ENCODE measurements at places on chromosomes 12 and 14.

DNA sequence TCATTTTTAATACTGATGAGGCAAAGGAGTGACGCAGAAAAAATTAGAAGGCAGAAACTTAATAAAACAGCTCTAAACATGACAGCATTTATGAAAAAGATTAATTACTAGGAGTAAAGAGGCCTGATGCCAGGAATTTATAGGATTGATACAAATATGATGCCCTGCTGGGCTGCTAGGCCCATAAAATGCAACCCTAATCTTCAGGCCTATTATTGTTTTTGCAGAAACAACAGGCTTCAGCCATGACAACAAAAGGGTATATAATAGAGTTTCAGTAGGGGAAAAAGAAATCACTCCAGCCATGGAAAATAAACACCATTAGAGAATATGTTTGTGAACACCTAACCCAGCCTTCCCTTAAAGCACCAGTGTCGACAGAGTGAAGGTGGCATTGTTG lies 50.6 kb downstream of the OTX2 start:
- no peak for DNase-seq

GRCh38 chr14:45201905-45202304 lies 51.1 kb downstream of the MIS18BP1 start:
- no peak for DNase-seq

- no peak for DNase-seq
These were observed 599 bp upstream of the TRHDE start for GRCh38 chr12:72271451-72272090.

DNA sequence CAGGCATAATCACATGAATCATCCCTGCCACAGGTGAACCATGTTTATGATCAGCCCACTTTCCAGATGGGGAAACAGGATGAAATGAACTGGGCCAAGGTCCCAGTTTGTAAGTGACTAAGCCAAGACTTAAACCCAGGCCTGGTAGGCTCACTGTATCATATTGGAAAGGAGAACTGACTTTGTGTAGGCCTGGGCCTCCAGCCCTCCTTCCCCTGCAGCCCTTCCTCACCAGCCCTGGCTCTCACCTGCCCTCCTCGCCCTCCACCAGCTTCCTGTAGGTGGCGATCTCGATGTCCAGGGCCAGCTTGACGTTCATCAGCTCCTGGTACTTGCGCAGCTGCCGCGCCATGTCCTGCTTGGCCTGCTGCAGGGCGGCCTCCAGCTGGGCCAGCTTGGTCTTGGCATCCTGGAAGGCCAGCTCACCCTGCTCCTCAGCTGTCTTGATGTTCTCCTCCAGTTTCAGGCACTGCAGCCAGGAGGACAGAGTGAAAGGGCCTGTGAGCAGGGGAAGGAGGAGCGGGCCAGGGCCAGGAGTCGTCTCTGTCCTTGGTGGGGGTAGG lies 19.8 kb downstream of the KRT80 start:
- DNase-seq: no peak

GRCh38 chr14:105411017-105411941 lies 8.3 kb upstream of the MTA1 start:
- no peak for DNase-seq

- no peak for DNase-seq
These were observed 17.2 kb downstream of the TXNRD1 start for GRCh38 chr12:104232609-104233280.

DNA sequence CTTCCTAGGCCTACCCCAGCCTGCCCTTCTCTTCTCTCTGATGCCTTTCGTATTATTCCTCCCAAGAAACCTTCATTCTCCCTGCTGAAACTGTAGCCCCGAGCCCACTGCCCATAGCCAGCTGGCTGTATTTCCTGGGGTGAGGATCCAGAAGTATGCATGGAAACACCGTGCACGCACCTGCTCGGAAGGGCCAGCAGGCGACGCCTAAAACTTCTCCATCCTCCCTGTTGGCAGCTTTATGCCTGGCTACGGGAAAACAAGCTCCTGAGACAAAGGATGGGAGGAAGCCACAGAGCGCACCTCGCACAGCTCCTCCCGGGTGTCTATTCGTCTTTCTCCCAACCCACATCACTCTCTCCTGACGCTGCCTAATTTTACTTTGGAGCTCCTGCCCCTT lies 69.0 kb upstream of the CAPRIN2 start:
- DNase-seq: no peak

DNA sequence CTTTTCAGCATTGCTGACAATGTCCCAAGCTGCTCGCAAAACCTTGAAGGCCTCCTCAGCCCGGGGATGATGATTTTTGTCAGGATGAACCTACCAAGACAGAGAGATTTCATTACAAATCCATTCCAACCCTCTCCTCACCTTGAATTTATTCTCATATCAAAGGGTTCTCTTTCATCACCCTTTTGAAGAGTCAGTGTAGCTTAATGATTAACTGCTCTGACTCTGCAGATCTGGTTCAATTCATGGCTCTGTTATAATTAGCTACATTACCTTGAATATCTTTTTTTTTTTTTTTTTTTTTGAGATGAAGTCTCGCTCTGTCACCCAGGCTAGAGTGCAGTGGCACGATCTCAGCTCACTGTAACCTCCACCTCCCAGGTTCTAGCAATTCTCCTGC lies 5.6 kb downstream of the ORMDL2 start:
- no peak for DNase-seq

DNA sequence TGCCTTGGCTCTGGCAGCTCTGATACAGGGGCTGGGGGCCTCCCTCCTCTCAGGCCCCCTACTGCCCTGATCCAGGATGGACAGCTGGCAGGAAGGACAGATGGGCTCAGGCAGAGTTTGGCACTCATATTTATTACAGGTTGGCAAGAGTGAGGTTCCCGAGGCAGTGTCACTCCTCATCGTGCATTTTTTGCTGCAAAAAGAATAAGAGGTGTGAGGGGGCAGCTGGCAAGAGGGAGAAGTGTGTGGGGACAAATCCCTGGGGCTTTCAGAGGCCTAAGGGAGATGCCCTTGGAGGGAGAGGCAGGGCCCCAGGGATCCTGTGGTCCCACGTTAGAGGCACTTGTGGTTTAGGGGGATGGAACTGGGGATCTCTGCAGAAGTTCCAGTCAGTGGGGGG lies 5.0 kb downstream of the CMTM5 start:
- no peak for DNase-seq

GRCh38 chr12:41190338-41190737 lies 2.2 kb downstream of the PDZRN4 start:
- no peak for DNase-seq

DNA sequence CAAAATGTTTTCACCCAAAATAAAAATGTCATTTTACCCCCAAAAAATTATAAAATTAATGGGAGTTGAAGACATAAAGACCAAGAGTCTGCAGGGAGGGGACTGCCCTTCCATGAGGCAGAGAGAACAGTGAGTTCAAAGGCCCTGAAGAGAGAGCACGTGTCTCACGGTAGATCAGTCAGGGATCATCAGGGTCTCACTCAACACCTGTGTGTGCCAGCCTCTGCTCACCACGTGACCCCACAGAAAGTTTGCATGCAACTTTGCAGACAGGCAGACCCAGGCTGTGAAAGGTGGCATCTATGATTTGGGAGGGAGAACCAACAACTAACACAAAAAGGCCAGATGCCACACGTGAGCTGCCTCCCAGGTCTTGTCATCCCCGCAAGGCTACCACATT lies 33.1 kb downstream of the CLMN start:
- no peak for DNase-seq

DNA sequence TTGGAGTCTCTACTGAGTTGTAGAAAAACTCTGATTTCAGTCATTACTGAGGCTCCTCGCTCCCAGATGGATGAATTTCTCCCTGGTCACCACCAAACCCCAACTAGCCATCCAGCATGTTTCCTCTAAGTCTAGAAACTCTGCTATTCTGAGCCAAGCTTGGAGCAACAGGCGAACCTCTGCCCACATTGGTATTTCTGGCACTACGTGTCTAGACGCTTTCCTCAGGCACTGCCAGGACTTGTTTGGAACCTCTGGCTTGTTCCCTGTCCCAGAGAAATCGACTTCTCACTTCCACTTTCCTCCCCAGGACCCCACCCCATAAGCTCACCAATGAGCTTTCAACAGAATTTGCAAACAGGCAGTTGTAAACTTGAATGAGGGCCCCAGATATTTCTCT lies 27.6 kb downstream of the WSCD2 start:
- no peak for DNase-seq

- DNase-seq: no peak
These were observed 4.8 kb upstream of the AQP5 start for GRCh38 chr12:49956663-49957569.

Measured in activated T-cell treated with anti-CD3 and anti-CD28 coated beads, Interleukin-2, amount 50 U/mL, for 24 hours (primary cell).